ENCODE measurements at places on chromosomes 12 and 14.

GRCh38 chr14:49240383-49240782 is 345.8 kb downstream of the RPS29 start:
- DNase-seq, result no peak

GRCh38 chr12:57605811-57606311 is 1.2 kb downstream of the DTX3 start:
- DNase-seq, result no peak

GRCh38 chr12:100699209-100699608 is 95.4 kb upstream of the ANO4 start:
- no peak for DNase-seq

GRCh38 chr12:103806803-103807202 is 34.2 kb downstream of the NT5DC3 start:
- no peak for DNase-seq

- no peak for DNase-seq
These were observed 254.7 kb downstream of the EGLN3 start for GRCh38 chr14:33696165-33696564.

GRCh38 chr12:12502815-12503151 is 59.9 kb downstream of the DUSP16 start:
- DNase-seq, result no peak

DNA sequence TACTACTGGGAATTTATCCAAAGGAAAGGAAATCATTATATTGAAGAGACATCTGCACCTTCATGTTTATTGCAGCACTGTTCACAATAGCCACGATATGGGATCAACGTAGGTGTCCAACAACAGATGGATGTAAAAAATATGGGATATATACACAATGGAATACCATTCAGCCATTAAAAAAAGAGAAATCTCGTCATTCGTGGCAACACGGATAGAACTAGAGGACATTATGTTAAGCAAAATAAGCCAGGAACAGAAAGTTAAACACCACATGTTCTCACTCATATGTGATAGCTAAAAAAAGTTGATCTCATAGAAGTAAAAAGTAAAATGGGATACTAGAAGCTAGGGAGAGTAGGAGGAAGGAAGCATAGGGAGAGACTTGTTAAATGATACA is 82.9 kb upstream of the CLMN start:
- DNase-seq, result no peak

GRCh38 chr12:115002434-115002833 is 318.5 kb upstream of the TBX3 start:
- no peak for DNase-seq

- DNase-seq, result no peak
These were observed 352.0 kb downstream of the BCAT1 start for GRCh38 chr12:24596768-24597388.

DNA sequence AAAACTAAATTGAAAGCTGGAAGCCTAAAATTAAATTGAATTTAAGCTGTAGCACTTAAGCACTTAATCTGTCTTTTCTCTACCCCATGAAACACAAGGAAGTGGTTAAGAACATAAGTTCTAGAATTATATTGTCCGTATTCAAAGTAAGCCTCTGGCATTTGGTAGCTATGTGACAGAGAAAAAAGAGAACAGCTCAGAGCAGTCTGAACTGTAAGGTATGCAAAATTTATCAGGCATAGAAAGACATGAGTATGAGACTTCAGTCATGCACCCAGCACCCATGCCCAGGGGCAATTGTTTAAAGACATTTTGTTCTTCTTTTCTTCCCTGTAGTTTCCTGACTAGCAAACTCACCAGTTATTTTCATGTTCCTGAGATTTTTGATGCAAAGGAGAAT is 116.7 kb downstream of the KCNMB4 start:
- no peak for DNase-seq

DNA sequence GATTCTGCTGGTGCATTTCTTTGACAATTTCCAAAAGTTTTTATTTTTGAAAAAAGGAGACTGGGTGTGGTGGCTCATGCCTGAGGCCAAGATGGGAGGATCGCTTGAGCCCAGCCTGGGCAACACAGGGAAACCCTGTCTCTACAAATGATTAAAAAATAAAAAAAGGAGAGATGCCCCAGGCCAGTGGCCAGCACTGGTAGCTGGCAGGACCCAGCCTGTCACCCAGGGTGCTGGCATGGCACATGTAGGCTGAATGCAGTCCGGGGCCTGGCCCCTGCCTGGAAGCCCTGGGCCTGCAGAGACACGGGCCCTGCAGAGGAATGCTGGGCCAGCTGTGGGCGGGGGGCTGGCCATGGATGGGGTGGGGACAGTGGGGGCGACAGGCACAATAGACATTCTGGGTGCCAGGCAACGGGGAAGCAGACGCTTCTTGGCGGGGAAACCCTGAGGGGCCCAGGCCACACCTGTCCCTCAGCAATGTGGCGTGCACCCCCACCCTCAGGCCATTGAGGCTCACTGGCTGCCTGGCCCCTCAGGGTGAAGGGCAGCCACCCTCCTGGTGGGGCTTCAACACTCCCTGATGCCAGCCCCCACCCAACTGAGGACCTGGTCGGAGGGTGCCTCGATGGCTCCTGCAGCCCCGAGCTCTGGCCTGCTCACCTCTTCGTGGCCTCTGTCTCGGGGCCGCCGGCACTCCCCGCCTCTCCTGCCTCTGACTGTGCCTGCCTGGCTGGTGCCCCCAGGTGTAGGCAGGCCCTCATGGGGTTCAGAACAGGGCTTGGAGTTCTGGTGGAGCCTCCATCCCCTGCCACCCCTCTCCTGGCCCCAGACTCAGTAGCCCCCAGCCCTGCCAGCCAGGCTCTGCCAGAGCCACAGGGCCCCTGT is 12.1 kb downstream of the TRMT61A start:
- DNase-seq, result no peak

DNA sequence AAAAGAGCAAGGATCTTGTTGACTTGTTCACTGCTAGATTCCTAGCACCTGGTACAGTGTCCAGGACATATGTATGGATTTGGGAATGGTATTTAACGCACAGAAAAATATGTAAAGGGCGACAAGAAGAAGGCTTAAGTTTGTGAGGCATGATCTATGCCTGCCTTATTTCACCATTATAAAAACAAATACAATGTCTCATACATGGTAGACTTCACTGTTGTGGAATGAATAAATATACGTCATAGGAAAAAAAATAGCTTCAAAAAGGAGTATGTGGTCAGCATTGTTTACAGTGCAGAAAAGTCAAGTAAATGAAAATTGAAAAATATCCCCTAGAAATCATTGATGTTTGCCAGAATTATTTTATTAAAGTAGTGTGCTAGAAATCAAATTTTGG is 30.0 kb downstream of the HCFC2 start:
- DNase-seq, result no peak

GRCh38 chr12:47075192-47076084 is 4.0 kb upstream of the PCED1B start:
- no peak for DNase-seq

- DNase-seq, result no peak
These were observed 22.2 kb upstream of the ARID2 start for GRCh38 chr12:45707241-45707857.

- DNase-seq, result no peak
These were observed 1.1 kb downstream of the NCAPD2 start for GRCh38 chr12:6494968-6495367.

DNA sequence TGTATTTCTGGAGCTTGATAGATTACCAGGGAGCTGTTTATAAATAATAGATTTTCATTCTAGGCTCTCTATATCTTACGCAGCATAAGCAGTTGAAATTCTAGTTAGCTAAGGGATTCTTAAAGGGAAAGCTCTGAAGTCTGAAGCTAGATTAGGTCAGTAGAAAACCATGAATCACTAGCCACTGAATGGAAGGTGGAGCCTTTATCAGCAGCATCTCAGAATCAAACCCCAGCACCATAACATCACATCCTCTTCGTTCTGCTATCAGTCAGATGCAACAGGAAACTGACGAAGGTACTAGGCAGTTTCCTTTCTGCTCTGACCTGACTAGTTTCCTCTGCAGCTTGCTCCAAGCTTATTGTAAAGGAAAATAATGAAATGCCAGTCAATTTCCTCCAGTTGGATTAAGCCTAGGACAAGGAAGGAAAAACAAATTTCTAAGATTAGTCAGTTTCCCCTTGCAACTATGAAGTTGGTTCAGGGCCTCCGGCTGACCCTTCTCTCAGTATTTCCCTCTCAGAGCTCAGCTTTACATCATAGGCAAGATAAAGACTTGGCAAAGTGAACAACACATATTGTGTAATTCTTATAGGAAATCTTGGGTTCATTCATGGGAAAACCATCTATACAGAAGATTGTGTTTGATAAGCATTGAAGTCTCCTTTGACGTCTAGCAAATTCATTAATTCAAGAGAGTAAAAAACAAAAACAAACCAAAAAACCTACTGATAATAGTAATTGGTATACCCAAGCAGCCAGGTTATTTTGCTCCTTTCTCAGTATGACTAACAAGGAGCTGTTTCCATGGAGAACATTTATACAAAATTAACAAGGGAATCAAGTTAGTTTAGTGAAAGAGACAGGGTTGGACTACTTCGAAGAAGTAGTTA is 43.4 kb upstream of the CFAP54 start:
- peak; percentile 22 for DNase-seq

DNA sequence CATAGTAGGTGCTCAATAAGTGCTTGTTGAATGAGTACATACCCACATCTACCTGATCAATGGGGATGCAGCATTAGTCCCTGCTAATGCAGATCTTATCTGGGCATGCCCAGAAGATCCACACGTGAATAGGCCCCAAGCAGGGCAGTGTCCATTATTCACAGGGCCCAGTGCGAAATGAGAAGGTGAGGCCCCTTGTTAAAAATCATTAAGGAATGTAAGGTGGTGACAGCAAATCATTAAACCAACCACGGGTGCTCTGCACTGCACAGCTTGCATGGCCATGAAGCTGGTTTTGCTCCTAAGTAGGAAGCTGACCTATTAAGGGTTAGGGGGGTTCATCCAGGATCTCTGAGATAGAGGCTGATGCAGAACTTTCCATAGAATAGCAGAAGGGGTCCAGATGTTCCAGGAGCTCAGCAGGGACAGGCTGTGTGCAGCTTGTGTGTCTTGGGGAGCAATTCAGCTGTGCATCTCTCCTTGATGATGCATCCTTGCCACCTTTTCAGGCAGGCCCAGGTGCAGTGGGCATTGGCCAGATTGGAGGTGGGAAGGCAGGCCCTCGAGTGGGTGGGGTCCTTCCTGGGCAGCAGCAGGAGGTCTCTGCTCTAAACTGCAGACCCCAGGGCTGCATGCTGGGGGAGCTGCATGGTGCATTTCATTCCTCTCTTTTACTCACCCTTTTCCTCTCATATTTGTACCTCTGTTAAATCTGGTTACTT is 231.3 kb upstream of the PWP1 start:
- no peak for DNase-seq

GRCh38 chr12:84375449-84376170 is 537.0 kb downstream of the SLC6A15 start:
- DNase-seq, result no peak

- DNase-seq, result peak; percentile 50
These were observed 39.7 kb upstream of the GZMB start for GRCh38 chr14:24673534-24674203.

DNA sequence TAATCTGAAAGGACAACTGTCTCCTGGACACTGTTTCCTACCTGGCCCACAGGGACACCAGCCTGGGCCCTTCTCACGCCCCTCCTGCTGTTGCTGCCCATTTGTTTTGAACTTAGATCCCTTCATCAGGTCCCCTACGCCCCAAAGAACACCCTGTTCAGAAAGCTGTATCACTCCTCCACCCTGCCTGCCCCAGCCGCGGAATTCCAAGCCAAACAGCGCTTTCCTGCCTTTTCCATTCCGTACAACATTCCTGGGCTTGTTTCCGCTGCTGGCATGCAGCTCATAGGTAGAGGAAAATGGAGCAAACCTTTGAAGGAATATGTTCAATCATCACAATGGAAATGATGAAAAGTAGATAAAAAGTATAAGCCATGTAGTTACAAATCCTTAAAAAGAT is 12.8 kb upstream of the GSG1 start:
- DNase-seq, result no peak

DNA sequence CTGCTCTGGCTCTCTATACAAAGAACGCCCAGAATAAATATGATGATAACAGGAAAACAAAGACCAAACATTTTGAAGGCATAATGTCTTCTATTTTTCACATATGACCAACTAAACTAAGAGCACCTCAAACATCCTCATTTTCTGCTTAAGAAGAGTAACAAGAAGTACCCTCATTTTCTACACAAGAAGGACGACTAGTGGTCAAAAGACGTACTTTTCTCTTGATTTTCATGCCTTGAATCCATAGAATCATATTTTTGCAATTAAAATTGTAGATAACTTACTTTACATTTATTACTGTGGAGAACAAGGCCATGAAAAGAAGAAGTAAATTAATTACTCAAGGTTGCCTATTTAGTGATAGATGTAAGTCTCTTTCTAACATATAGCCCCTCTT is 358.6 kb downstream of the DUSP6 start:
- DNase-seq, result no peak

- DNase-seq, result no peak
These were observed 1.5 kb downstream of the ZNF605 start for GRCh38 chr12:132954471-132955048.

- no peak for DNase-seq
These were observed 154.8 kb upstream of the LRIG3 start for GRCh38 chr12:59075141-59075540.

DNA sequence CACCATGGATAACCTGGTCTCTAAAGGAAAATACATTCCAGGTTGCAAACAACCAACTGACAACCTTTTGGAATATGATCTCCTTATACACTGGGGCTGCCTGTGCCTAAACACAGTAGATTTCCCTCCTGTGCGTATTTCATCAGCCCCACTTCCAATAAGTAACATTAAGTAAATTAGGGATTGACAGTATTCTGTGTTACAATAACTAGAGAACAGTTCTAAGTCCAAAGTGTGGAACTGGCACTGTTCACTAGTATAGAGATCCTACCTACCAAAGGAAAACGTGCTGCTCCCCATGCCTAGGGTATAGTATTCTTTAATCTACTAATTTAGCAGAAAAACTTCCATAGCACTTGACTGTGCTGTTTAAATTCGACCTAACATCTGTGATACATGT is 82.8 kb downstream of the SLC38A1 start:
- no peak for DNase-seq

GRCh38 chr12:47730341-47730744 is 5.1 kb upstream of the ENDOU start:
- DNase-seq, result no peak

GRCh38 chr14:44701563-44702263 is 194.6 kb upstream of the FSCB start:
- DNase-seq, result no peak

DNA sequence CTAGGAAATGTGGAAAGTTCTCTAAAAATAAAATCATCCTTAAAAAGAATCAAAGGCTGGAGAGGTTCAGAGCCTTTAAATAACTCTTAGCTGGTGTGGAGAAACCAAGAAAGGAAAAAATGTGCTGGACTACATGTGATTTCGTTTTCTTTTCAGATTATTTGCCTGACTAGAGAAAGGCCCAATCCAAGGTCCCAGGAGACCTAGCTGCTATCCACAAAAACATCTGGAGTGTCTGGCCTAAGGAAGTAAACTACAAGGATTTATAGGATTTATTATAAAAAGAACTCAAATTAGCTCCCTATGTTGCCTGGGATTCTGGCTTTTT is 774 bp upstream of the TMEM30B start:
- DNase-seq, result no peak

DNA sequence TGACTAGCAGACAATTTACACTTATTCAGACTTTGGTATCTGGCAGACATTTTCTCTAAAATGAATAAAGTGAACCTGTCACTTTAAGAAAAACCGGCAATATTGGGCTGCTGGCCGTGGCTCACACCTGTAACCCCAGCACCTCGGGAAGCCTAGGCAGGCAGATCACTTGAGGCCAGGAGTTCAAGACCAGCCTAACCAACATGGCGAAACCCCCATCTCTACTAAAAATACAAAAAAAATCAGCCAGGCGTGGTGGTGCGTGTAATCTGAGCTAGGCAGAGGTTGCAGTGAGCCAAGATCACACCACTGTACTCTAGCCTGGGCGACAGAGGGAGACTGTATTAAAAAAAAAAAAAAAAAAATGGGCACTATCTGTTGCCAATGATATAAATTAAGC is 11.5 kb downstream of the DUSP16 start:
- no peak for DNase-seq
